Activated naive CD4-positive, alpha-beta T cell treated with anti-CD3 and anti-CD28 coated beads, Interleukin-2, amount 50 U/mL, for 72 hours (primary cell): ENCODE measurements at places on chromosomes 5 and 9. TPM values are rescaled to one million over a fixed set of nuclear protein-coding genes. Genes with fewer than 3 reads are reported as not detected.

GRCh38 chr5:39519566-39520231, 94.9 kb upstream of the DAB2 start:
- no peak for DNase-seq

DNA sequence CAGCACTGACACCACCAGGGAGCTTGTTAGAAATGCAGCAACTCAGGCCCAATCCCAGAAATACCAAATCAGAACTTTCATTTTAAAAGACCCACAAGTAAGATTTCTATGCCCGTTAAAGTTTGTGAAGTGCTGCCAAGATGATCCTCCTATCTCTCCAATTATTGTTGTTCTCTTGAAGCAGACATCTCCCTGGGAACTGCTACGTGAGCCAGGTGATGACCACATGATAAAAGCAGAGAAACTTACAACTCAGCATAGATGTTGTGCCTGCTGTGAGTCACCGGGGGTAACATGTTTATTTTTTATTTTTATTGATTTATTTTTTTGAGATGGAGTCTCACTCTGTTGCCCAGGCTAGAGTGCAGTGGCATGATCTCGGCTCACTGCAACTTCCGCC, 34.4 kb downstream of the GCNT4 start:
- DNase-seq, result no peak

GRCh38 chr5:142735323-142736246, 34.6 kb upstream of the ARHGAP26 start:
- DNase-seq, result no peak

SLCO6A1 gene
- total RNA-seq, result not detected

GRCh38 chr9:134619448-134619982, 22.1 kb upstream of the COL5A1 start:
- no peak for DNase-seq
